ENCODE measurements at places on chromosomes 12 and 14.

DNA sequence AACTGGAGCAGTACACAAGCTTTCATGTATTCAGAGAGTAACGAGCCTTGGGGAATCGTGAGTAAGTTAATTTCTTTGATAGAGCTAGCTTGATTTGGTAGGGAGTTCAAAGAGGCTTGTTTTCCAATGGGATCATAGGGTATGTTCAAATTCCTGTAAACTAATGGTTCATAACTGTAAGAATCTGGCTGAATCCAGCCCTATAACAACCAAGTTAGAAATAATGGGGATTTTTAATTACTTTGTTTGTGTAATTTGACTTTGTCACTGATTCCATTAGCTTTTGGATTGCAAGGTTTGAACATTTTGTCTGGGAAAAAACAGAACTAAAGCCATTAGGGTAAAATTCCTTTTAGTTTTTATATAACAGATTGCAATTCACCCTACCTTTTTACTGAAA, 94.0 kb downstream of the WNK1 start:
- no peak for DNase-seq

DNA sequence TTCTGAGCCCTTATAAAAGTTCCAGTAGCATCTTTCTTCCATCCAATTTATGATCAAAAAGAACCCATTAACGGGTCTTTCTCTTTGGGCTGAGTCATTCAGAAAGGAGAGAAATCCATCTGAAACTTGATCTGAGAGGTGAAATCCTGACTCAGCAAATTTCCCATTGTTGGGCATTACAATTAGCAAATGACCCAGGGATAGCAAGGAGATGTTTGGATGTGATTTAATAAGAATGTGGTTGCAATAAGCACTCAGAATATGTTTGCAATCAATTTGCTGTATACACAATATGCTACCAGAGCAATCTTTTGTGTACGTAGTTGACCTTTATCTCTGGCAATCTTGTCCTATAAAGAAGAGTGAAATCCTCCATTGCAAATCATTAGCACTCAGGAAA, 122.7 kb downstream of the CCDC60 start:
- DNase-seq = no peak

DNA sequence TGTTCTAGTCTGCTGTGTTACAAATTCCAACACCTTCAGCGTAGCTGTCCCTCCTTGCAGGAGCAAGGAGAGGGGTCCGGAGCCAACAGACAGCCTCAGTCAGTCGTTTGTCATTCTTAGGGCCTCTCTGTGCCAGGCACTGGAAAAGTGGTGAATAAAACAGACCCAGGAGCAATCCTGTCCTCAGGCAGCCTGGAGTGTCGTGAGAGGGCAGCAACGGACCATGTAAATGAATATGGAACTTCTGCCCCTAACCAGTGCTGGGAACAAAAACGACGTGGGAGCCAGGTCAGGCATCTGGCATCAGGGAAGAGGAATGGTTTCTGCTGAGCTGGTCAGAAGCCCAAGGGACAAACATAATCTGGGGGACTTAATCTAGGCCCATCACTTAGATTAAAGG, 64.8 kb upstream of the PSMC1 start:
- DNase-seq = no peak

GRCh38 chr14:75979648-75980565, 1.9 kb downstream of the TGFB3 start:
- no peak for DNase-seq

GRCh38 chr12:71536279-71536938, 96.8 kb downstream of the LGR5 start:
- no peak for DNase-seq

DNA sequence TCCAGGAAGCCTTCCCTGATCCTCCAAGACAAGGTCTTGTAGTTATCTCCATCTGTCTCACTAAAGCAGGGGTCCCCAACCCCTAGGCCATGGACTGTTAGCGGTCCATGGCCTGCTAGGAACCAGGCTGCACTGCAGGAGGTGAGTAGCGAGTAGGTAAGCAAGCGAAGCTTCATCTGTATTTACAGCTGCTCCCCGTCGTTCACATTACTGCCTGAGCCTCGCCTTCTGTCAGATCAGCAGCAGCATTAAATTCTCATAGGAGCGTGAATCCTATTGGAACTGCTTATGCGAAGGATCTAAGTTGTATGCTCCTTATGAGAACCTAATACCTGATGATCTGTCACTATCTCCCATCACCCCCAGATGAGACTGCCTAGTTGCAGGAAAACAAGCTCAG, 12.4 kb upstream of the NFYB start:
- no peak for DNase-seq

DNA sequence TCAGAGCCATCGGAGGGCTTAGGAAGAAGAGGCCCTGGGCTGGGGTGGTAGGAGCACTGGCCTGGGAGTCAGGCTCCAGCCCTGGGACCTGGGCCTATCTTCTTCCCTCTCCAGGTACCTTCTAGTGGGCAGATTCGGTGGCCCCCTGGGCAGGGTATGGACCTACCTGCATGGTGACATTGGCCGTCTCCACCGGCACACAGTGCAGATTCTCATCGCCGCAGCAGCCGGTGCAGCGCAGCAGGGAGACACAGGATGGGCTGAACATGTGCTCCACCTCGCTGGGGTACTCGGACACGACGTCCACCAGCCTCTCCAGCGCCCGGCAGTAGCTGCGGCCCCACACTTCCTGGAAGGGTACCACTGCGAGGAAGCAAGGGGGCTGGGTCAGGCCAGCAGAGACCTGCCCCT, 6.2 kb downstream of the PGF start:
- DNase-seq = no peak

DNA sequence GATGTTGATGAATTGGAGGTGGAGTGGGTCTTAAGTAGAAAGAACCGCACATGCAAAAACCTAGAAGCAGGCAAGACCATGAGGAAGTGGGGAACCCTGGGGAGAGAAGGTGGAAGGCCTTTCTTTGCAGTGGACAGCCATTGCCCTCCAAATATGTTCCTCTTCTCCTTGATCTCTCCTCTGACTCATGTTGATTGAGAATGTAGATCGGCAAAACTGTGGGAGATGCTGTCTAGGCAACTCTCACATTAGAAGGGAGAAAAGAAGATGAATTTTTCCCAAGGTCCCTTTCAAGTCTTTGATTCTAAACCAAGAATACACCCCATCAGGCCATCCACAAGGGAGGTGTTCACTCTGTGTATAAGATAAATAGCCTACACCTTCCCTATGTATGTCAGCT, 257.5 kb downstream of the MSRB3 start:
- no peak for DNase-seq

DNA sequence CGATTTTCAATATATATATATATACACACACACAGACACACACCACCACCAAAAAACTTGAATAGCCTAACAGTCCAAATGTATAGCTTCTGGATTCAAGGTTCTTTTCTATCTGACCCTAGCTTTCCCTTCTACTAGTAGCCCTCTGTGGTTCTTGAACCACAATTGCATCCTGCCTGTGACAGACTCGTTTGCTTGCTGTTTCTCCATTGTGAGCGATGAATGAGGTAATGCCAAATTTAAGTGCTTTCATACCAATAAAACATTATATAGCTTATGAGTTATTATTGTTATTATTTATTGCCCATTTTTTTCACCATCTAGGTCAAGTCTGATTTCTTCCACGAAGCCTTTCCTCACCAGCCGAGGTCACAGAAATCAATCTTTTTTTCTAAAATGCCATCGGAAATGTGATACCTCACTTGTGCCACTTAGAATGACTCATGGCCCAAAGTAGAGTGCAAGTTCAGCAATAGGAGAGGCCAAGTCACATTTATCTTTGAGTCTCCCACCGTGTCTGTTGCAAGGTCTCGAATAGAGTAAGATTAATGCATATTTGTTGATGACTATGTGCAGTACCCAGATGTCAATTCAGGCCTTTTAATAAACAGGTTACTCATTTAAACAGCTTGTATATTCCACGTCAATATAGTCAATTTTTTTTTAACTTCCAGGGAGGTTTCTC, 1015.8 kb upstream of the SEL1L start:
- no peak for DNase-seq

DNA sequence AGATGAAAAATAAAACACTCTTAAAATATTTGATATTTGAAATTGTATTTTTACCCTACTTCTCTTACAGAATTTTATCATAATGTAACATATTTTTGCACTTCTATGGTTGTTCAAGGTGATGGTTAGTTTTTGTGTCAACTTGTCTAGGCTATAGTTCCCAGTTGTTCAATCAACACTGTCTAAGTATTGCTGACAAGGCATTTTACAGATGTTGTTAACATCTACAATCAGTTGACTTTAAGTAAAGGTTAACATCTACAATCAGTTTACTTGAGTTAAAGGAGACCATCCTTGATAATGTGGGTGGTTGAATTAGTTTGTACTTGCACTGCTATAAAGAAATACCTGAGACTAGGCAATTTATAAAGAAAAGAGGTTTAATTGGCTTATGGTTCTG, 206.5 kb downstream of the AEBP2 start:
- DNase-seq = no peak

GRCh38 chr12:19006626-19007137, 122.9 kb upstream of the PLEKHA5 start:
- DNase-seq = no peak

DNA sequence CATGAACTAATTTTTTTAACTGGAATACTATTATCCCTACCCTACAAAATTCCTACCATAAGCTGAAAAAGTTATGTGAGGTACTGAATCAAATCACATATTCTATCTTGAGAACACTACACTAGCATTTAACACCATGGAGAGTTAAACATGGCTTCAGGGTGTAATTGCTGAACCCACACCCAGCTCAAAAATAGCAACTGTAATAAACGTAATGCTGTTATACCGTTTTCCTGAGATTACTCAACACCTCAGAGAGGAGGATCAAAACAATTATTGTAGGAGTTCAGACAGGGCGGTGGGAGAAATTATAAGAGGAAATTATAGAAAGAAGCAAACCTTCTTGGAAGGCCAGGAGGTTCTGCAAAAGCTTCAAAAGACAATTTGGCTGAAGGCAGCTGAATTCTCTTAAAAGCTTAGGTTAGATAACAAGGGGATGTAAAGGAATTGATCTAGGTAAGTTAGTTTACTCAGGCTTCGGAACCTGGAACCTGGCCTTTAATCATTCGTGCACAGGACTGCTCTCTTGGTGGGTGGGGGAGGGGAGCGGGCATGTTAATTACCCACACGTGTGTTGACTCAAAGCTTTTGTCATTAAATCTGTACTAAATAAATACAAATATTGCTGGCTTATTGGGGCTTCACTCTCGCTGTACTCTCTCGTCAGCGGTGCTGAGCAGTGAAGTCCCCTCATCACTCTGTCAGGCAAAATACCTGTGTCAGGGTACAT, 12.1 kb upstream of the IPO8 start:
- DNase-seq = no peak

- no peak for DNase-seq
Measured at GRCh38 chr12:51183349-51183748, 10.4 kb upstream of the TFCP2 start.

DNA sequence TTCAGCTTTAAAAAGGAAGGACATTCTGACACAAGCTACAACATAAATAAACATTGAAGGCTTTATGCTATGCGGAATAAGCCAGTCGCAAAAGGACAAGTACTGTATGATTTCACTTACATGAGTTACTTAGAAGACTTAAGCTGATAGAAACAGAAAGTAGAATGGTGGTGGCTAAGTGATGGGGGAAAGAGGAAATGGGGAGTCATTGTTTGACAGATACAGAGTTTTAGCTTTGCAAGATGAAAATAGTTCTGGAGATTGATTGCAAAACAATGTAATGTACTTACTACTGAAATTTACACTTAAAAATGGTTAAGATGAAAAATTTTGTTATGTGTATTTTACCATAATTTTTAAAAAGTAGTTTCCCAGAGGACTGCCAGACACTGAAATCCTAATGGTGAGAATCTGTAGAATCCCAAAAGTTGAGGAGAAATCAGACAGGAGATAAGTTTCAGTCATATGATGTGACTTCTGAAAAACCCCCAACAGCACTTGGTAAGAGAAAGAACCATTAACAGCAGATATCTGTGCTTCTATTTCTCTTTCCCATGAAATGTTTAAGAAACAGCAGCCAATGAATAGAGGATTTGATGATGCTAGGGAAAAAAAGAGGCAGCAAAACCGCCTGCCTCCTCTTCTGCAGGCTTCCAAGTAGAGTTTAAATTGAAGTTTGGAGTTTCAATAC, 16.6 kb upstream of the CLEC2A start:
- no peak for DNase-seq

- no peak for DNase-seq
Measured at GRCh38 chr12:53252349-53252916, 15.7 kb upstream of the ESPL1 start.

- no peak for DNase-seq
Measured at GRCh38 chr14:22802860-22803686, 12.2 kb downstream of the SLC7A7 start.

DNA sequence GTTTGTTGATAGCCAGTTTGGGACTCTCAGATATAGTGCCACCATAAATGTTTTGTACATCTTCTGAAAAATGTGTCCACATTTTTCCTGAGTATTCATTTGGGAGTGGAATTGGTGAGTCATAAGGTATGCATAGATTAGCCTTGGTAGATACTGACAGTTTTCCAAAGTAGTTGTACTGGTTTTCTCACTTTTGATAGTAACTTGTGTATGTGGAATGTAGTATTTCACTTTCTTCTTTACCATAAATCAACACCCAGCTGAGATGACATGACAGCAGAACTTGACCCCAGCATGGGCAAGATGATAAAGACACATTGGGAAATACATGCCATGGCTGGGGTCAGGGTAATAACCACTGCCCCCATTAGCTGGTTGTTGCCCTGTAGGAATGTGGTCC, 5.4 kb downstream of the FBXW8 start:
- no peak for DNase-seq

DNA sequence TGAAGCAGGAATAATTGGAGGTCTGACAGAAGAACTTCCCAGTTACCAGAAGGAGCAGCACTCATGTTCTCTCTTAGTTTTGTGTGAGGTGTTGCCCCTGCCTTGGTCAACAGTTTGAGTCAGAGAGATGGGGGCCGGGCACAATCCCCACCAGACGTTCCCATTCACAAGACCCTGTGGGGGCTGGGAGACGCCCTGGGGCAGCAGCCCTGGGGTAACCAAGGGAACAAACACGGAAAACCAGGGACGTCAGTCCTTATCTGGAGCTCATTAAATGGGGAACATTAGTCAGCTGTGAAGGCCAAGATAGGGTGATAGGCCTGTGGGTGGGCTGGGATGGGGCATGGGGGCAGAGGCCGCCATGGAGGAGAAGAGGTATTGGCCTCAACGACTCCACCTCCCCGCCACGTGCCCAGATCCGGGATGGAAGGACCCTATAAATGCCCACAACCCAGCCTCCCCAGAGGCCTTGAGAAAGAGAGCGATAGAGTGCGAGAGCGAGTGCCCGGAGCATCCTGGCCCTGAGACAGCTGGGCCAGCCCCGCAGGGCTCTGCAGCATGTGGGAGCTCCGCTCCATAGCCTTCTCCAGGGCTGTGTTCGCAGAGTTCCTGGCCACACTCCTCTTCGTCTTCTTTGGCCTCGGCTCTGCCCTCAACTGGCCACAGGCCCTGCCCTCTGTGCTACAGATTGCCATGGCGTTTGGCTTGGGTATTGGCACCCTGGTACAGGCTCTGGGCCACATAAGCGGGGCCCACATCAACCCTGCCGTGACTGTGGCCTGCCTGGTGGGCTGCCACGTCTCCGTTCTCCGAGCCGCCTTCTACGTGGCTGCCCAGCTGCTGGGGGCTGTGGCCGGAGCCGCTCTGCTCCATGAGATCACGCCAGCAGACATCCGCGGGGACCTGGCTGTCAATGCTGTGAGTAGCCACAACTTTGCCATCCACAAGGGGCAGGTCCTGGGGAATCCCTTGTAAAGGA, at the start of gene AQP2:
Gene AQP2, plus strand, starts transcription at position 465 of the 979 bp plus-strand sequence. Its CDS starts 94 bp downstream, at position 559.
- DNase-seq = no peak

- no peak for DNase-seq
Measured at GRCh38 chr14:31078766-31079165, 52.6 kb upstream of the STRN3 start.

GRCh38 chr12:103830025-103830725, 10.9 kb downstream of the NT5DC3 start:
- no peak for DNase-seq

- peak; percentile 12 for DNase-seq
Measured at GRCh38 chr14:76550534-76550933, 174.6 kb downstream of the ESRRB start.

Measured in COLO829 (cell line).